ENCODE measurements at places on chromosomes 1 and 21.

- DNase-seq = no peak
Observed at GRCh38 chr21:37503848-37504467, 137.4 kb downstream of the DYRK1A start.

DNA sequence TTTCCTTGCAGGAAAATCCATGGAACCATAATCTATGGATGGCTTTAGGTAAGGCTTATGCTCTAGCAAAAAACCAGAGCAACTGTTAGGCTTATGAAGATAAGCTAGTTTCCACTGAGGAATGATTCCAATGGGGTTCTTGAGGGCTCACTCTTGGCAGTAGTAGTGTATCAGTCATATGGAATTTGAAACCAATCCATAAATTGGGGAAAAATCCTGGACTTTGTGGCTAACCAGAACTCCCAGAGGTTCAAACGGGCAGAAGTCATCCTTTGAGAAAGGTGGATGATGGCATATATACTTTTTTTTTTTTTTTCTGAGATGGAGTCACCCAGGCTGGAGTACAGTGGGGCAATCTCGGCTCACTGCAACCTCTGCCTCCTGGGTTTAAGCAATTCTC, 54.2 kb upstream of the ATF3 start:
- DNase-seq = no peak

GRCh38 chr1:11719313-11720032, 16.5 kb upstream of the AGTRAP start:
- DNase-seq = peak; percentile 76

- DNase-seq = no peak
Observed at GRCh38 chr1:9942399-9942938, 722 bp downstream of the LZIC start.

DNA sequence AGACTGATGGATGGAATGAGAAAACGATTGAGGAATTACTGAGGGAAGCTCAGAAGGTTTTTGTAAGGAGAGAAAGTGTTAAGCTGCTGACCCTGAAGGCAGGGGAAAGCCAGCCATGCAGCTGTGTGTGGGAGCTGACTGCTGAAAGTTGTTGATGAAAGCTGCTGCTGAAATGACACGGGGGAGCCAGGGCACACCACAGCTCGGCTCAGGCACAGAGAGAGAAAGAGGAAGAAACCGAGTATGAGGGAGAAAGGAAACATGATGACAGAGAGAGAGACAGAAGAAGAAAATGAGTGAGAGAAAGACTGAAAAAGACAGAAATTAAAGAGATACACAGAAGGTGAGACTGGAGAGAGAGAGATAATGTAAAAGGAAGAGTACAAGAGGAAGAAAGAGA, 115.5 kb downstream of the LRRC53 start:
- no peak for DNase-seq

Data from stimulated activated CD4-positive, alpha-beta T cell treated with anti-CD3 and anti-CD28 coated beads, TNF-alpha, amount 100 ng/mL, for 4 hours (primary cell).